Neural progenitor cell (in vitro differentiated cells): ENCODE measurements at places on chromosomes 3 and 15. TPM values are rescaled to one million over a fixed set of nuclear protein-coding genes. Genes with fewer than 3 reads are reported as not detected.
A peak's percentile ranks its signal among the peaks of the same experiment; 100 is the strongest.

DNA sequence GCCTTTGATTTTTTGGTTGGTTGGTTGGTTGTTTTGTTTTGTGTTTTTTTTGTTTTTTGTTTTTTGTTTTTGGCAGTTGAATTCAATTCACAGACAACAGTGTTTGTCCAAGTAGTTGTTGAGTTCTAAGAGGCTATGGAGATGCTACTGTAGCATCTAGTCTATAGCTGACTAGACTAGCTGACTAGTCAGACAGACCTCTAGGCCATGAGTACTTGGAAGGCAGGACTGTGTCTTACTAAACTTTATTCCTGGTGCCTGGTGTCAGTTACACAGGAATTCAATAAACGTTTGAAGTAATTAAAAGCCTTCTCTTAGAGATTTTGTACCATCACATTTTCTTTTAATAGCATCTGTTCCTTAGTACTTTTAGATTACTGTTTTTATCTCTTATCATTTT lies 35.7 kb downstream of the RNF13 start:
- H3K27me3 ChIP-seq = no peaks in the 10 kb centered on the region
- no peak overlapping the region for H3K27ac ChIP-seq
- no peak for DNase-seq
- H3K36me3 ChIP-seq = no peaks in the 10 kb centered on the region
- no peak overlapping the region for H3K4me3 ChIP-seq
- H3K4me1 ChIP-seq = no peaks in the 10 kb centered on the region

GRCh38 chr15:92623435-92623834 lies 32.1 kb downstream of the FAM174B start:
- no peak for DNase-seq
- H3K4me3 ChIP-seq = no peak overlapping the region
- H3K27me3 ChIP-seq = no peaks in the 10 kb centered on the region
- no peak overlapping the region for H3K27ac ChIP-seq

Gene BOC
- total RNA-seq = 35.2 and 57.3 TPM in 2 replicates

GRCh38 chr3:62159709-62160092 lies 213.6 kb downstream of the FEZF2 start:
- H3K4me3 ChIP-seq = no peak overlapping the region
- H3K27ac ChIP-seq = no peak overlapping the region
- H3K36me3 ChIP-seq = no peaks in the 10 kb centered on the region
- no peaks in the 10 kb centered on the region for H3K27me3 ChIP-seq
- no peaks in the 10 kb centered on the region for H3K4me1 ChIP-seq

DNA sequence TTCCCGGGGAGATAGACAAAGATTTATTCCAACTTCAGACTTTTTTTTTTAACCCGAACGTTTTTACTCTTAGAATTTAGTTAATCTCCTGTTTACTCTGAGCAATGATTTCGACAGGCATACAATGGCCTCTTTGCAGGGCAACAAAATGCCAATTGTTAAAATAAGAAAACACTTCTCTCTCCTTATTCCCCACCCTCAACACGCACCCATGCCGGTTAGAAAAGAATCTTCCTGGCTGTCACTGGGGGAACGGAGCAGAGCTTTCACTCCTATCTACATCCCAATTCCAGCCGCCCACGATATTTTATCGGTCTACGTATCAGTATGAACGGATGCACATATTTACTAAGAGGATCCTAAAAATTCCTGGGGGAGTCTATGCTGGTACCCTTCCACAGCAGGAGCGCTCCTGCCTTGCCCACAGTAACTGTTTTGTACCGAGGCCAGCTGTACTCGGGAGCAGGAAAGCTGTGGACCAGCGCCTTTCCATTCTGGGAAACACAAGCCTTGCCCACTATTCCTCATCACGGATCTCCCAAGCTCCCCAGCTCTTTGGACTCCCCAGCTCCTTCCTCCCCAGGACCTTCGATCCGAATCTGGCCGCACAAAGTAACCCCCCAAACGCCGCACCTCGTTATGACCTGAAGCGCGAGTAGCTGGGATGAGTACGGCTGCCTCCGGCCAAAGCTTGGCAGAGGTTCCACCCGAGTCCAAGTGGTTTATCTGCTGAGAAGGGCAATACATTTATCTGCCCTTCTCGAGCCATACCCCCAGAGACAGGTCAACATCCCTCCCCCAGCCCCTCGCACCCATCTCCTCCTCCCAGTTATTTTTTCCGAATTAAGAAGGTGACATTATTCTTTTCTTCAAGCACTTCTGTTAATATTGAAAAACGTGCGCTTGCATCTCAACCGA lies 2.2 kb upstream of the FOXB1 start:
- H3K4me1 ChIP-seq = peaks cover 54% of the 10 kb centered on the region
- peak overlapping the region; percentile 69 for H3K4me3 ChIP-seq
- DNase-seq = peak; percentile 36
- no peak overlapping the region for H3K27ac ChIP-seq
- H3K36me3 ChIP-seq = no peaks in the 10 kb centered on the region

Gene IGF1R
- total RNA-seq = 23.5 and 40.4 TPM in 2 replicates

DNA sequence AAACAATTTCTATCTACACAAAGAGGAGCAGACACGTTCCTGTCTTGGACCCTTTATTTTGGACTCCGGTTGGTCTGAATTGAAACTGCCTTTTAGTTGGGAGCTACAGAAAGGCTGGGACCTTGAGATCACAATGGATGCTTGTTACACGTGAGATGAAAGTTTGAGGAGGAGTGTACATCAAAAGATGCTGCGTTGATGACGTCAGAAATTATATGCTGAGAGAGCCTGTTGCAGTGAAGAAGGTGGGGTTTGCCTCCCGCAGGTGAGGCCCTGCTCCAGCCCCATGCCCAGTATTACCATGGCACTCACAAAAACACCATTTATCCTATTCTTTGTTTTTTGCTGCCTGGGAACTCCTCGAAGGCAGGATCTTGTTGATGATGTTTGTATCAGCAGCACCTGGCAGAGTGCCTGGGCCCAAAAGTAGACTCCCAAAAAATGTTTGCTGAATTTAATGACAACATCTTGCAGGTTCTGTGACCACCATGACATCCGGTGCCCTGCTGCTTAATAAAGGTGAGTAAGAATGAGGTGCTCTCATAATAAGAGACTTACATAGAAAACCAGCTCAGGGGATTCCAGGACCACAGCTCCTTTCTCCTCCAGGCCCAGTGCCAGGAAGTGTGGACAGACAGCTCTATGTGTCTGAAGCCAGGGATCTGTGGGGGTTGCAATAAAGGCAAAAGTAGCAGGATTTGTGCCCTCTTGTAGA lies 136.1 kb upstream of the UBE2E1 start:
- H3K4me1 ChIP-seq = no peaks in the 10 kb centered on the region
- H3K36me3 ChIP-seq = no peaks in the 10 kb centered on the region
- no peak overlapping the region for H3K27ac ChIP-seq
- DNase-seq = no peak
- H3K27me3 ChIP-seq = no peaks in the 10 kb centered on the region
- H3K4me3 ChIP-seq = no peak overlapping the region

Gene PRR23A
- total RNA-seq = not detected in 2 replicates

GRCh38 chr3:95029644-95030043 lies 966.8 kb downstream of the NSUN3 start:
- no peaks in the 10 kb centered on the region for H3K27me3 ChIP-seq
- H3K4me3 ChIP-seq = no peak overlapping the region
- no peak for DNase-seq

Gene CYP8B1
- not detected in 2 replicates for total RNA-seq

- DNase-seq = no peak
- no peaks in the 10 kb centered on the region for H3K4me1 ChIP-seq
- no peaks in the 10 kb centered on the region for H3K27me3 ChIP-seq
- H3K4me3 ChIP-seq = no peak overlapping the region
- no peak overlapping the region for H3K27ac ChIP-seq
These were observed 78.3 kb downstream of the LRRK1 start for GRCh38 chr15:100997442-100997841.

Gene TGM5
- total RNA-seq = not detected in 2 replicates

Gene SHC4
- 1.9 and 2.2 TPM in 2 replicates for total RNA-seq

Gene CACNA2D3
- total RNA-seq = 0.43 TPM in 1 of 2 replicates, not detected in the other

Gene METTL6
- total RNA-seq = 34.9 TPM in 2 replicates

Gene FBLN2
- 15.0 and 15.9 TPM in 2 replicates for total RNA-seq

- H3K4me1 ChIP-seq = peaks cover 13% of the 10 kb centered on the region
- H3K4me3 ChIP-seq = no peak overlapping the region
- DNase-seq = peak; percentile 25
- H3K36me3 ChIP-seq = no peaks in the 10 kb centered on the region
These were observed 2.5 kb upstream of the DNAH12 start for GRCh38 chr3:57546616-57547015.

Gene CFAP100
- 0.12 TPM in 1 of 2 replicates, not detected in the other for total RNA-seq

Gene CYP1A1
- 0.15 TPM in 1 of 2 replicates, not detected in the other for total RNA-seq

- no peak for DNase-seq
- H3K4me3 ChIP-seq = no peak overlapping the region
- H3K36me3 ChIP-seq = no peaks in the 10 kb centered on the region
- no peak overlapping the region for H3K27ac ChIP-seq
- peaks cover 15% of the 10 kb centered on the region for H3K4me1 ChIP-seq
These were observed 148.4 kb upstream of the TLE3 start for GRCh38 chr15:70245932-70246622.

GRCh38 chr3:60269377-60269776 lies 981.9 kb downstream of the FHIT start:
- no peaks in the 10 kb centered on the region for H3K36me3 ChIP-seq
- H3K27ac ChIP-seq = no peak overlapping the region
- H3K4me1 ChIP-seq = no peaks in the 10 kb centered on the region
- no peaks in the 10 kb centered on the region for H3K27me3 ChIP-seq
- H3K4me3 ChIP-seq = no peak overlapping the region

DNA sequence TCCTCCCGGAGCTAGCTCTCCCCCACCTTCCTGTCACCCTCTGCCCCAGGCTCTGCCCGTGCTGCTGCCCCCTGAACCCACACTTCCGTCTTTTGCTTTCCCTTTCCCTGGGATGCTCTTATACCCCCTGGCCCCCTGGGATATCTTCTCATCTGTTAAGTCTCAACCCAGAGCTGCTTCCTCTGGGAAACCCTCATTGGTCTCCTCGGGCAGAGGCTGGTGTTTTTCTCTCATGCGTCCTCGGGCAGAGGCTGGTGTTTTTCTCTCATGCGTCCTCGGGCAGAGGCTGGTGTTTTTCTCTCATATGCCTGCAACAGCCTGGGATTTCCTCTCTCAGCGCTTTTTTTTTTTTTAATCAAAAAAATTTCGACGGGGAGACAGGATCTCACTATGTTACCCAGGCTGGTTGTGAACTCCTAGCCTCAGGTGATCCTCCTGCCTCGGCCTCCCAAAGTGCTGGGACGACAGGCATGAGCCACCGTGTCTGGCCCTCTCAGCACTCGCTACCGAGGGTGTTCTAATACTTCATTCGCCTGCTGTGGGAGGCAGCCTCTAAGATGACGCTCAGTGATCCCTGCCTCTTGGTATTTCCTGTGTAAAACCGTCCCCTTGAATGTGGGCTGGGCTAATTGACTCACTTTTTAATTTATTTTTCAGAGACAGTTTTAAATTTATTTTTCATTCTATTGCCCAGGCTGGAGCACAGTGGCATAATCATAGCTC lies 62.7 kb upstream of the TFRC start:
- H3K27me3 ChIP-seq = no peaks in the 10 kb centered on the region
- H3K4me3 ChIP-seq = no peak overlapping the region
- H3K36me3 ChIP-seq = no peaks in the 10 kb centered on the region
- no peak overlapping the region for H3K27ac ChIP-seq
- DNase-seq = no peak
- no peaks in the 10 kb centered on the region for H3K4me1 ChIP-seq

DNA sequence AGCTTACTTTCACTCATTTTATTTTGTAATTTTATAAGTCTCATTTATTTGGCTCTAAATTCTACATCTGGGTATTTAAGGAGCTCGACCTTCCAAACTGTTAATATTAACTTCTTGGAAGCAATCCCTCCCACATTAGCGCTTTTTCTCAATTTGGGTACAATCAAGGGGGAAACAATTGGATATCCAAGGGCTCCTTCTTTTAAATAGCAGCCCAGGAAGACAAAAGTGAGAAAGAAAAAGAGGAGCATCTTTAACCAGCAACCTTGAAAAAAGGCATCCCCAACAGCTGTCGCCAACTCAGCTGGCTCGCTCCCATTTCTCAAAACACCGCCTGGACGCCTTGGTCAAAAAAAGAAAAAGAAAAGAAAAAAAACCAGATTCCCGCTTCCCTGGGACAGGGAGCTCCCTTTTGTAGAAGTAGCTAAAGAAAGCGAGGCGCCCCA lies 873 bp downstream of the C3orf70 start:
- no peaks in the 10 kb centered on the region for H3K36me3 ChIP-seq
- DNase-seq = no peak
- peaks cover 55% of the 10 kb centered on the region for H3K27me3 ChIP-seq
- no peak overlapping the region for H3K27ac ChIP-seq
- H3K4me3 ChIP-seq = peak overlapping the region; percentile 58

- no peaks in the 10 kb centered on the region for H3K36me3 ChIP-seq
- no peaks in the 10 kb centered on the region for H3K4me1 ChIP-seq
- H3K27ac ChIP-seq = no peak overlapping the region
- DNase-seq = no peak
- H3K4me3 ChIP-seq = no peak overlapping the region
These were observed 36.4 kb downstream of the DNAH1 start for GRCh38 chr3:52352566-52352965.

DNA sequence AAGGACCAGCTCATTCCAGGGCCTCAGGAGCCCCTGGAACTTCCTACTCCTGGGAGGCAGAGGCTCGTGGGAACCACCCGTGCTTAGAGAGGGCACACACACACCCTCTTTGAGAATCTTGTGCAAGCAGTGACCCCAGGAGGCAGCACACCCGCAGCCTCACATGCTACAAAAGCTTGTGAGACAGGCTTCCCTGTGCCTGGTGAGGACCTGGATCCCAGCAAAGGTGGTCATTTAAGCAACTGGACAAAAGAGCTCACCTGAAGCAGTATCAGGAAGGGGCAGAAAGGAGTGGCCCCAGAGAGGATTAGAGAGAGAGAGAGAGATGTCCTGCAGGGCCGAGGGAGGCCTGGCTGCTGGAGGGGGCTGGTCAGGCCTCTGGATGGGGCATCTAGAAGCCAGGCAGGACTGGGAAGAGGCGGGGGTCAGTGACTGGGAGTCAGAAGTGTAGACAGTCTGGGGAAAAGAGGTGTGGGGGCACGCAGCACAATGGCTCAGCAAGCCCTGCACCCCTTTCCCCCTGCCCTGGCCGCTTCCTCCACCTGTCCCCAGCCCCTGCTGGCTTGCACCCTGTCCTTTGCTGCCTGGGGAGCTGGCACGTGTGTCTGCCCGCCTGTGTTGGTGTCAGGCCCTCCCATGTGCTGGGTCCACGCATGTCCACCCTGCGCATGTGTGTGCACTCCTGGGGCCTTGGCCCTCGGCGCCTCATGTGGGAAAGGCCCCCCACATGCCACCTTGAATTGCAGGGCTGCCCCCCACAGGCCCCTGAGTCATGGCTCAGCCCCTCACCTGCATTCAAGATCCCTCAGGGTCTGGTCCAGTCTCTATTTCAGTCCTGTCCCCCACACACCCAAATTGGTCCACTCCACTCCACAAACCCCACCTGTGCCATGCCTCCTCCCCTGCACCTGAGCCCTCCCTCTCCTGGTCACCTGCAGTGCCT lies 36.9 kb downstream of the TSPAN3 start:
- H3K27ac ChIP-seq = no peak overlapping the region
- peaks cover 32% of the 10 kb centered on the region for H3K4me1 ChIP-seq
- H3K27me3 ChIP-seq = no peaks in the 10 kb centered on the region

GRCh38 chr15:50627351-50628055 lies 59.1 kb downstream of the TRPM7 start:
- H3K27ac ChIP-seq = no peak overlapping the region
- H3K36me3 ChIP-seq = peaks cover 13% of the 10 kb centered on the region
- no peak overlapping the region for H3K4me3 ChIP-seq
- H3K27me3 ChIP-seq = no peaks in the 10 kb centered on the region
- H3K4me1 ChIP-seq = no peaks in the 10 kb centered on the region

- no peak overlapping the region for H3K27ac ChIP-seq
- H3K4me3 ChIP-seq = peak overlapping the region; percentile 49
- no peaks in the 10 kb centered on the region for H3K36me3 ChIP-seq
- peaks cover 100% of the 10 kb centered on the region for H3K27me3 ChIP-seq
These were observed 11.0 kb downstream of the SHOX2 start for GRCh38 chr3:158095111-158095813.
